Breast epithelium (tissue), 4 donors: ENCODE measurements at places on chromosomes 2 and 18.
A peak's percentile ranks its signal among the peaks of the same experiment; 100 is the strongest.

GRCh38 chr2:241082341-241083090 lies 19.6 kb downstream of the MTERF4 start:
- no peak for DNase-seq
- no peak overlapping the region for H3K27ac ChIP-seq
- no peaks in the 10 kb centered on the region for H3K36me3 ChIP-seq
- no peaks in the 10 kb centered on the region for H3K4me1 ChIP-seq
- H3K27me3 ChIP-seq: no peaks in the 10 kb centered on the region
- H3K4me3 ChIP-seq: no peak overlapping the region

DNA sequence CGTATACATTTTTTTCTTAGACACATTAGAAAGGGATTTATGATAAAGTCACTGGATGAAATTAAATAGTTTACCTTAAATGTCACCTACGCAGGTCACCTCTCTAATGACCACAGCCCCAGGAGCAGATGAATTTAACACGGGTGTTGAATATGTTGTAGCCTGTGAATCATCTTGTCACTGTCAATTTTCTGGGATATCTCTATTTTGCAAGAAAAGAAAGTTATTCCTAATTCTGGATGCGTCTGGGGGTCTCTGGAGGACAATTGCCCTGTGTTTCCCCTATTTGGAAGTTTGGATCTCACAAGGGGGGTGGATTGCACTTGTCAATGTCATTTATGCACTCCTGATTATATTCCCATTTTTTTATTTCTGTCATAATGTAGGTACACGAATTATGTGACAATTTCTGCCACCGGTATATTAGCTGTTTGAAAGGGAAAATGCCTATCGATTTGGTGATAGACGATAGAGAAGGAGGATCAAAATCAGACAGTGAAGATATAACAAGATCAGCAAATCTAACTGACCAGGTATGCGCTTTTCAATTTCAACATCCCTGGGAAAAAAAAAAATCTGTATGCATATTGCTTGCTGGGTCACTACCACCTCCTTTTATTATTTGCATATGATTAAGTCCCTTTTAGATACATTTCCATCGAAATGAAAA lies 7.7 kb downstream of the MEIS1 start:
- H3K36me3 ChIP-seq: peaks cover 5% of the 10 kb centered on the region
- peak overlapping the region; percentile 16 for H3K4me3 ChIP-seq
- H3K27me3 ChIP-seq: no peaks in the 10 kb centered on the region
- H3K27ac ChIP-seq: peak overlapping the region; percentile 74

- H3K4me3 ChIP-seq: no peak overlapping the region
- DNase-seq: no peak
- H3K36me3 ChIP-seq: no peaks in the 10 kb centered on the region
- no peaks in the 10 kb centered on the region for H3K27me3 ChIP-seq
- H3K27ac ChIP-seq: no peak overlapping the region
Observed at GRCh38 chr2:21841341-21841740, 717.6 kb downstream of the TDRD15 start.

GRCh38 chr2:45808294-45808800 lies 156.9 kb downstream of the PRKCE start:
- H3K4me3 ChIP-seq: no peak overlapping the region
- no peaks in the 10 kb centered on the region for H3K27me3 ChIP-seq
- no peaks in the 10 kb centered on the region for H3K4me1 ChIP-seq
- DNase-seq: no peak
- H3K36me3 ChIP-seq: no peaks in the 10 kb centered on the region

DNA sequence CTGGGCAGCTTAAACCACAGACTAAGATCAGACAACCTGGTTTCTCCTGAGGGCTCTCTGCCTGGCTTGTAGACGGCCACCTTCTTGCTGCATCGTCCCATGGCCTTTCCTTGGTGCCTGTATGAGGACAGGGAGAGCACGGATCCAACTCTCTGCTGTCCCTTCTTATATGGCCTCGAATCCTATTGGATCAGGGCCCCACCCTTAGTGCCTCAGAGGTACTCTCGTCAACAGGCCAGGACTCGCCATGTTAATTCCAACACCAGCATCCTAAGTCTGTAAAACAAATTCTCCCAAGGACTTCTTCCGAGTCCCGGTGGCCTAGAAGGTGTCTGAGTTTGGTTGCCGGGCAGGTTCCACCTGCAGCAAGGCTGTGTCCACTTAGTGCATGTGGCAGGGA lies 40.2 kb downstream of the ATP6V1C2 start:
- no peaks in the 10 kb centered on the region for H3K36me3 ChIP-seq
- H3K27ac ChIP-seq: no peak overlapping the region
- H3K4me3 ChIP-seq: no peak overlapping the region
- no peaks in the 10 kb centered on the region for H3K4me1 ChIP-seq

GRCh38 chr2:4499316-4500030 lies 796.1 kb downstream of the DCDC2C start:
- H3K27ac ChIP-seq: no peak overlapping the region
- no peaks in the 10 kb centered on the region for H3K27me3 ChIP-seq
- no peaks in the 10 kb centered on the region for H3K4me1 ChIP-seq
- H3K36me3 ChIP-seq: no peaks in the 10 kb centered on the region

DNA sequence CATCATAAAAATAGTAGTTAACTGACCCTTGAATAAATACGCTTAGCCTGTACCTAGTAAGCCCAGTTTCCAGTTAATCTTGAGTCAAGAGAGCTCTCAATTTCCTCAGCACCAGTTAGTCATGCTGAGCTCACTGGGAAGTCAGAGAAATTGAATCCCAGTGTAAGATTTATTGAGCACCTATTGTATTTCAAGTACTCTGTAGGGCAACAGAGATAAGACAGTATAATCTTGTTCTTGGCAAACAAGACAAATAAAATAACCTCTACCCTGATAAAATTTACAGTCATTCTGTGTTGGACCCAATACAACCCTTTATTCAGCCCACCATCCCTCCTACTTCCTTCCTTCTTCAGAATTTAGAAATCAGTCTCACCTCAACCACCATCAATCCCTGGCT lies 71.9 kb upstream of the NRP2 start:
- no peaks in the 10 kb centered on the region for H3K4me1 ChIP-seq
- no peaks in the 10 kb centered on the region for H3K36me3 ChIP-seq
- H3K27me3 ChIP-seq: no peaks in the 10 kb centered on the region
- H3K4me3 ChIP-seq: no peak overlapping the region
- no peak overlapping the region for H3K27ac ChIP-seq

DNA sequence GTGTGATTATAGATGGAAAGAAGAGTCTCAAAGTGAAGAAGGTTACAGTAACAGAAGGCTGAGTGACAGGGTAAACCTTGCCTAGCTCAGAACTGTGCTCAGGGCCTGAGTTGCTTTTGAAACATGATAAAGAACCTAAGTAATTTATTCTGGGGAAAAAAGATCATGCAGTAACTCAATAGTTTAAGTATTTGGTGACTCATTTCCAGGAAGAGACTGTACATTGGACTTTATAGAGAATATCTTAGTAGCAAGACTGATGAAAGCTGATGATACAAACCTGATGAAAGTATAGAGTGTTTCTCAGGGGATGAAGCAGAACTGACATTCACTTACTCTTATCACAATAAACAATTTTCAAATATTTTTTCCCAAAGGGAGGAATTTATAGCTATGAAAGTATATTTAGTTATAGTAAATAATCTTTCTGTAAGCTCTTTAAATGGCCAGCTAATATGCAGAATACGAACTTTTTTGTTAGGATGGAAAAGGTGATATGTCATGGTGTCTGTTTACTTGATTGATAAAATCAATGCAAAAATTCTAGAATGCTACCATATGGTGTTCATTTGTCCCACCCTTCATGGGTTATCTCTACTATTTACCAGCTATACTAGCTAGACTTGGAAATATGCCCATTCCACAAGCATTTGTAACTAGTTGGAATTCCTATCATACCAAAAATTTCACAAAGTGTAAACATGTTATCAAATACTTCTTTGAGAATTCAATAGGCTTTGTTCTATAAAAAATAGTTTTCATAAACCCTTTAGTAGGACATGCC lies 1265.5 kb upstream of the ACVR2A start:
- H3K27ac ChIP-seq: no peak overlapping the region
- no peaks in the 10 kb centered on the region for H3K36me3 ChIP-seq
- no peak overlapping the region for H3K4me3 ChIP-seq
- no peak for DNase-seq
- no peaks in the 10 kb centered on the region for H3K4me1 ChIP-seq
- no peaks in the 10 kb centered on the region for H3K27me3 ChIP-seq

DNA sequence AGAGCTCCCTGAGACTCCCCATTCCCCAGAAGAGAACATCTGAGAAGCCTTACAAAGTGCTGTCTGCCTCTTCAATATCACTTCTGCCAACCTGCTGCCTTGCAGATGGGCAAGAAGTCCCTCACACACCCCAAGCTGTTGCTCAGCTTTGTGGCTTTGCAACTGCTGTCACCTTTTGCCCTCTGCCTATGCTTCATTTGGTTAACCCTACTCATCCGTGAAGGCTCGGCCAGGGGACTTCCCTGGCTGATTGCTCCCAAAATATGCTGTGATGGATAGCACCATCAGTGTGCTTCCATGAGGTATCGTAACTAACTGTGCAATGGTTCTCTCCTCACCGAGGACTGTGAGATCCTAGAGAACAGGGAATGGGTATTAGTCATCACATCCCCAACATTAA lies 88.9 kb upstream of the CYP1B1 start:
- no peak overlapping the region for H3K4me3 ChIP-seq
- H3K27ac ChIP-seq: no peak overlapping the region
- no peaks in the 10 kb centered on the region for H3K27me3 ChIP-seq
- no peaks in the 10 kb centered on the region for H3K4me1 ChIP-seq
- DNase-seq: no peak

GRCh38 chr2:64139956-64140355 lies 4.3 kb downstream of the PELI1 start:
- H3K27ac ChIP-seq: peak overlapping the region; percentile 99
- no peak for DNase-seq
- peaks cover 3% of the 10 kb centered on the region for H3K4me1 ChIP-seq
- H3K4me3 ChIP-seq: peak overlapping the region; percentile 41

GRCh38 chr2:171390941-171391516 lies 42.8 kb downstream of the METTL8 start:
- DNase-seq: no peak
- H3K27ac ChIP-seq: no peak overlapping the region
- H3K4me3 ChIP-seq: no peak overlapping the region
- no peaks in the 10 kb centered on the region for H3K27me3 ChIP-seq
- H3K4me1 ChIP-seq: no peaks in the 10 kb centered on the region

GRCh38 chr2:119112770-119113488 lies 45.6 kb downstream of the C1QL2 start:
- H3K27me3 ChIP-seq: no peaks in the 10 kb centered on the region
- H3K36me3 ChIP-seq: no peaks in the 10 kb centered on the region
- H3K4me1 ChIP-seq: no peaks in the 10 kb centered on the region
- no peak overlapping the region for H3K4me3 ChIP-seq
- no peak for DNase-seq

DNA sequence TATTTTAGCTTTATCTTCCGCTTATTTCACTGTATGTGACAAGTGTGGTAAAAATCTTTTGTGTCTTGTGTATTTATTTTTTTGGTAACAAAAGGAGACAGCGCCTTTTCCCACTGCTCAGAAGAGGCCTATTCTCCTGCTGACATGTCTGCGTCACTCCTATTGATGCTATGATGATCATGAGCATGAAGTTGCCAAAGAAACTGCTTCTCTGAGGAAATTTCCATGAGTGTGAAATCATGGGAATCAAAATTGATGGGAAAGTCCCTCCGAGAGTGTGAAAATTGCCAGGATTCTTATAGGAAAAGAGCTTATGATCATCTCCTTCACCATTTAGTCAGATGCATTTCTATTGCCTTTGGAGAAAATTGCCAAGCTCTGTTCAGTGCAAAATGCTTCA lies 36.5 kb upstream of the DARS1 start:
- H3K27me3 ChIP-seq: no peaks in the 10 kb centered on the region
- H3K36me3 ChIP-seq: no peaks in the 10 kb centered on the region
- no peaks in the 10 kb centered on the region for H3K4me1 ChIP-seq
- H3K4me3 ChIP-seq: no peak overlapping the region
- H3K27ac ChIP-seq: no peak overlapping the region

GRCh38 chr2:169221745-169222369 lies 140.5 kb downstream of the LRP2 start:
- DNase-seq: no peak
- no peaks in the 10 kb centered on the region for H3K4me1 ChIP-seq
- H3K36me3 ChIP-seq: no peaks in the 10 kb centered on the region

GRCh38 chr2:20797096-20797495 lies 25.8 kb downstream of the LDAH start:
- DNase-seq: no peak
- no peaks in the 10 kb centered on the region for H3K36me3 ChIP-seq
- no peak overlapping the region for H3K4me3 ChIP-seq
- H3K4me1 ChIP-seq: no peaks in the 10 kb centered on the region

DNA sequence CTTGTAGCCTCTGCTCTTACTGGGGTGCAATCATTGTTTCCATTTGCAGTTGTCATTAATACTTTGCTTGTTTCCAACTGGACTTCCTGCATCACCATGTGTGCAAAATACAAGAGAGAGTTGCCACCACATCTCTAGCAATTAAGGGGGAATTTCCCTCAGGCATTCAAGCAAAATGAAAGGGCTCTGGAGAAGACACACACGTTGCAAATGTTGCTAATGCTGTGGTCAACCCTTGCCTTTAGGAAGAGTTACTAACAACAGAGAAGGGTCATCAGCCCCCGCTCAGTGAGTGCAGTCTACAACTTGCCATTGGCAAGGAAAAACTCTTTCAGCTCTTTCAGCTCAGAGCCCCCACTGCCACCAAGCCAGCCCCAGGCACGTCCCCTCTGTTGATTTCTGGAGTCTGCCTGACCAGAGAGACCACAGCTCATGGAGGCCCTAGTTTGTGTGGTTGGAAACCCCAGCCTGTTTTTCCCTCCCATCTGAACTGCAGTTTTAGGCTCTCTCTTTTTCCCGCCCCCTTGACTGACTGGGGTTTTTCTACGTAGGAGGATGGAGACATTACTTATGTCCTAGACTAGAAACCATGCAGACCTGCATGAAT lies 25.9 kb upstream of the GPR45 start:
- no peak for DNase-seq
- H3K4me3 ChIP-seq: no peak overlapping the region
- no peaks in the 10 kb centered on the region for H3K36me3 ChIP-seq
- H3K27me3 ChIP-seq: no peaks in the 10 kb centered on the region
- H3K4me1 ChIP-seq: no peaks in the 10 kb centered on the region
- H3K27ac ChIP-seq: no peak overlapping the region

DNA sequence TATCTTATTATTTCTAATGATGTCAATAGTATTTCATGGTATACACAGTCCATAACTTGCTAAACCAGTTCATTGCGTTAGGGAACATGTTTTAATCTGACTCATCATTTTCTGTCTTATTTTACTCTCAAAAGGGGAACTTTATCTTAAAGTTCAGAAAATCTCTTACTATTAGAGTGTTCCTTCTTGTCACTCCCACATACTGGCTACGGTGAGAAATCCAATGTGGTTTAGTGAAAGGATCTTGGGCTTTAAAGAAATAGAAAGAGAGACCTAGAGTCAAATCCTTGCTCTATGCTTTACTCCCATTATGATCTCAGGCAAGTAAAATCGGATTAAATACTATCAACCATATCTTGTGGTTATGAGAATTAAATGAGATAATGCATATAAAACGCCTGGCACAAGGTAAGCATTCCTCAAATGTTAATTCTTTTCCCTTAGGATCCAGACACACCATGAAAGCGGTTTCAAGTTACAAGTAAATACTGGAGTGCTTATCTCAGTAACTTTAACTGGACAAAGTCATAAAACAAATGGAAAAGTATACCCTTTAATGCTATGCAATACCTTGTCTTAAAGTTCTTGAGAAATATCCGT lies 576.0 kb downstream of the ARHGAP15 start:
- H3K4me1 ChIP-seq: peaks cover 6% of the 10 kb centered on the region
- no peak for DNase-seq
- no peaks in the 10 kb centered on the region for H3K36me3 ChIP-seq
- H3K4me3 ChIP-seq: no peak overlapping the region
- no peak overlapping the region for H3K27ac ChIP-seq
